ENCODE measurements at places on chromosomes 1 and 21.

DNA sequence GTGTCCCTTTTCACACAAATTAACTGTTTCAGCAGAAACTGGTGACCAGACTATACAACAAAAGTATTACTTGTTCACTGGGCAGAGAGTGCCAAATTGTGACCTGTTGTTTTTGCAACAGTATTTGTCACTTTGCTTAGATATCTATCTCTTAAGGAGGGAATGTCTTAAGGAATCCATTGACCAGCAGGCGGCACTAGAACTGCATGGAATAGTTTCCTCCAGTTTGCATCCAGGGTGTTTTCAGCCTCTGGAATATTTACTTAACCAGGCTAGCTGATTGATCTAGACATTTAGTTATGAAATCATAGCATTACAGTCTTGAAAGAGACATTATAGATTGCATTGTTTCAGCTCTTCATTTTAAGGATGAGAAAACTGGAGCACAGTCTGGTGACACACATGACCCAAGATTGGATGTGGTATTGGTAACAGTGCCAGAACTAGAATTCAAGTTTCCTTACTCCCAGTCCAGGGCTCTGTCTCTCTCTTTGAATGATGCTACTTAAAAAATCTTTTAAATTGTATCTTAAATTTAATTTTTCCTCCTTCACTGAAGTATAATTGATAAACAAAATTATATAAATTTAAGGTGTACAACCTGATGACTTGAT, 16.9 kb downstream of the RPTN start:
- DNase-seq, result no peak

DNA sequence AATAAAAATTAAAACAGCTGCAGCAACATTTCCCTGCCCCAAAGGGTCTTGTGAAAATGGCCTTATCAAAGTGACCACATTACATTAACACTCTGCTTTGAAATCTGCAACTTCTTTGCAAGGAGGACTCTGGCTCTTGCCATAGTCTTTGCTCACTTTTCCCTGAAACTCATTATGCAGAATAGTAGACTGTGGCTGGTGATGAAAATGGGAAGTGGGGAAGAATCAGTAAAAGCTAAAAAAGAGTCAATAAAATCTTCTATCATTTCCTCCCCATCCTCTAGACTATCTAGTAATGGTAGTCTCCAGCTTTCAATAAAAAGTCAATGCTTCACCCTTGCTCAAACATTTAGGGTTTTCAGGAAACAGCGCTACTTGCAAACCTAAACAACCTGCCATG, 18.6 kb upstream of the NUP133 start:
- no peak for DNase-seq

DNA sequence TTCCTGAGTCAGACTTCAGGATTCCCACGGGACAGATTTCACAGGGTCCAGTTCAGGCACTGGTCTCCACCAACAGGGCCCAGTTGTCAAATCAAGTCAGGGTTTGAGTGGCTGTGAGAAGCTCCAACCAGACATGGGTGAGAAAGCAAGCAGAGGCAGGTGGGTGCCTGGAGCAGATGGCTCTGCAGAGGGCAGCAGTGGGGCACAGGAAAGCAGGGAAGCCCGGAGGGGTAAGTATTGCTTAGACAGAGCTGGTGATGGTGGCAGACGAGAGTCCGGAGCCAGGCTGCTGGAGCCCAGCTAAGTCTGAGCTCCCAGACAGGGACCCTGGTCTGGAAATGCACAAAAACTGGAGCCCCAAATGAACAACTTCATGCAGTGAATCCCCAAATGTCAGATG, 40.4 kb downstream of the RIMS3 start:
- DNase-seq, result no peak

DNA sequence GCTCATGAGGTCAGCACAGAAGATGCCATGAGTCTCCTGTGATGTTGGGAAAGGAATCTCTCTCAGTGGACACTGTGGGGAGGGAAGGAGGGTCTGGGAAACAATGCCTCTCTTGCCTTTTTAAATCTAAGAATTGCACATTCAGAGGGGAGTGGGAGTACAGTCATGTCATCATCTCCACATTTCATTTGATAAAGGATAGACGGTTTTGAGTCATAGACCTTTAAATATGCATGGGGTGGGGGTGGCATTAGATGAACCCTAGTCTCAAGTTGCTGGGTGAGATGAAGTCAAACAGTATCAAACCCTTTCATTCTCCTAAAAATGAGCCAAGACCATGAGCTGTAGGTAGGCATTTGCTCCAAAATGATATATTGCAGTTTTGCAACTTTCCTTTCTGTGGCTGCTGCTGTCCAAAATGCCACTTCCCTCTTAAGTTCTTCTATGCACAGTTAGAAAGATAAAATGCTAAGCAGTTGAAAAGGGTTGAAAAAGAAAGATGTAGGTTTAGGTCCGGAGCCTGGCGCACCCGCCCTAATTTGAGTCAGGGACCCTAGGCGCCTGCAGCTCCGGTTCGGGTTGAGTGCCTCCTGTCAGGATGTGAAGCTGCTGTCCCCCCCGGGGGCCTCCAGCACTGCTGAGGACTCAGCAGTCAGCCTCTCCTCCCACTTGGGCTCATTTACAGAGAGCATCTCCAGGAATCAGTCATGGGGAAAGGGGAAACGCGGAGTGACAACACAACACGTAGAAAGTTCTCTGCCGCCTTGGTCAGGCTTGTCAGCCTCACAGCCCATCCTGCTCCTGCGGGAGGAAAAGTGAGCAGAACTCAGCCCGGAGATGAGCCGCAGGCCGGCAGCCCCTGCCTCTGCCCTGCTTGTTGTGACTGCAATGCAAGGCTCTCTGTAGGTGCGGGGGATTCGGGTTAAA, 479.3 kb upstream of the RUNX1 start:
- no peak for DNase-seq

DNA sequence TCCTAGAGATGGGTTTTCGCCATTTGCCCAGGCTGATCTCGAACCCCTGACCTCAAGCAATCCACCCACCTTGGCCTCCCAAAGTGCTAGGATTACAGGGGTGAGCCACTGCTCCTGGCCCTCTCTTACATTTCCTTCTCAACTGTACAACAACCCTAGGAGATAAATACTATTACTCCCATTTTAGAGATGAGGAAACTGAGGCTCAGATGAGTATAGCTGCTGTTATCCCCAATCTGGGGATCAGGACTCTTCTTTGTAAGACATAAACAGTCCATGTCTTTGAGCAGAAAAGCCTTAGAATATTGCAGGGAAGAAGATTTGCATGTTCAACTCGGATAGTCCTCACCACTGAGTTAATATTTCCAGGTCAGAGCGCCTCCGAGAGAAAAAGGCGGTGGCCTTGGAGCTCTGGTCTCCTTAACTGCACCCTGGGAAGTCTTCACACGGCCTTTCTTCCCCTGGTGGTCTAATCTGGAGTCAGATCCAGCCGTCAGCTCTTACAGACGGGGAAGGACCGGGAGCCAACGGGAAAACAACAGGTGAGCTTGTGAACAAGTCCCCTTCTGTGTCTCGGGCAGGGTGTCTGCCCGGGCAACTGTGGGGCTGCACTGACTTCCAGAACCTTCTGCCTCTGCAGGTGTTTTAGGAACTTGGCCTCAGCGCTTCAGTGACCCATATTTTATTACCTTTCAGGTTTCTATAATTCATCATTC, 5.9 kb upstream of the OLIG1 start:
- DNase-seq, result no peak

DNA sequence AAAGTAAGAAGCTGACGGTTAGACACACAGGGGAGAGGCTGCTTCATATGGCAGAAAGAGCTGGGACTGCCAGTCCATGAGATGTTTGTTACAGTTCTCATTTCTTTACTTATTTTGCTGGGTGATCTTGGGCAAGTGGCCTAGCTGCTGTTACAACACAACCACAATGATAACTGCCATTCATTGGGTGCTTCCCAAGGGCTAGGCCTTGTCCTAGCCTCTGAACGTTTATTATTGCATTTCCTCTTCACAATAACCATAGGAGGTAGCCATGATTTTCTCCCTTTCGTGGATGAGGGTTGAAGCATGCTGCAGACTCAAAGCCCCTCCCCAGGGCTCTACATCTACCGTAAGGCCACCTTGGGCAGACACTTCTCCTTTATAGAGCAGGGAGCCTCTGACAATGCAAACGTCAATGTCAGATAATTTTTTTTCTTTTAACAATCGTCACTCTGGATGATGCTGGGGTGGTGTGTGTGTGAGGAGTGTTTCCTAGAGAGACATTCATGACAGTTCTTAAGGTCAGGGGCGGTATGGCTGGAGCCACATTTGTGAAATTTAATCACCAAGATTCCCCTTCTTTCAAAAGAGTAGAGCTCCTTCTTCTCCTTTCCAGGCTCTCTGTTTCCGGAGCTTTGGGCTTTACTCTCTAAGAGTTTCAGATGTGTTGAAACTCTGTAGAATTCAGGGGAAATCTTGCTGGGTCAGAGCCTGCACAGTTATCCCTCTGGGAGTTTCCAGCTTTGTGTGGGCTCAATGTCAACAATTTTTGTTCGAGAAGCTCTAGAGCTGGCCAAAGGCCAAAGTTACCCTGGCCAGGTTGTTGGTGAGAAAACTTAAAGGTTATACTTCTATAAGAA, 138.5 kb upstream of the SGIP1 start:
- DNase-seq, result no peak

GRCh38 chr1:97505816-97506215, 415.0 kb downstream of the DPYD start:
- no peak for DNase-seq

DNA sequence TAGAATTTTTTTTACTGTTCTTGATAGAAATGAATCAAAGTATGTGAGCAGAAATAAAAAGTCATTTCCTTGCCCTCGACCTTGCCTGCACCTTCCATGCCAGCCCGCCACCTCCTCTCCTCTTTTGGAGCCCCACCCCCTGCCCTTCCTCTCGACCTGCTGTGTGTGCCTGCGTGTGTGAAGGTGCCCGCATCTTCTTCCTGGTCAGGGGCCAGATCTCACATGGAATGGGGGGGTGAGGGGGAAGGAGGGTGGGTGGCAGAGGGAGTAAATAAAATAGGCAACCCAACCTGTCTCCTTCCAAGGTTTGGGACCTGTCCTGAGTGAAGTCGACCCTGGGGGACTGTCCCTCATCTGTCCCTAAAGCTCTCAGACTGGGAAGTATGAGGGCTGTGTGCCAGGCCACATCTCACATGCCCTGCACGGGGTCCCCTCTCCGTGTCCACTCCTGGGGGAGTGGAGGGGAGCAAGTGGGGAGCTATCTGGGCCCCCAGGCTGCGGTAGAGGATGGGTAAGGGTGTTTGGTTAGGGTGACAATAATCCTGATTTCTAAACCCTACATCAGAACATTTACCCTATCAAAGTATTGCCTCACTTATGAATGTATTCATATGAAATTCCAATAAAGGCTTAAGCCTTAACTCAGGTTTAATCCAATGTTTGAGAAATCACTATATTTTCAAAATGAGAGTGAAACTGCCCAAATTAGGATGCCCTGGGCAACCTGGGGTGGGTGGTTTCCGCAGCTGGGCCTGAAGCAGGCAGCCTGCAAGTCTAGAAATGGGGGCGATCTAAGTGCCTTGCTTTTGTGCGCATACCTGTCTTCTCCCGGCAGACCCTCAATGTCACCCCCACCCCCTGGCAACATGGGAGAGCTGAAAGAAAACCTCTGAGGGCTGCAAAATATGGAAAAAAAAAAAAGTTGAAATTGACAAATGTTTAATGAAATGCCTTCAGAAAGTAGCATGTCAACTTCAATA, 15.4 kb downstream of the AMPD2 start:
- DNase-seq, result no peak

- DNase-seq, result no peak
Observed at GRCh38 chr21:42459082-42459460, 37.0 kb downstream of the RSPH1 start.

GRCh38 chr1:156143765-156144489, 9.5 kb upstream of the SEMA4A start:
- no peak for DNase-seq

- DNase-seq, result no peak
Observed at GRCh38 chr1:108041360-108042142, 76.6 kb upstream of the VAV3 start.

DNA sequence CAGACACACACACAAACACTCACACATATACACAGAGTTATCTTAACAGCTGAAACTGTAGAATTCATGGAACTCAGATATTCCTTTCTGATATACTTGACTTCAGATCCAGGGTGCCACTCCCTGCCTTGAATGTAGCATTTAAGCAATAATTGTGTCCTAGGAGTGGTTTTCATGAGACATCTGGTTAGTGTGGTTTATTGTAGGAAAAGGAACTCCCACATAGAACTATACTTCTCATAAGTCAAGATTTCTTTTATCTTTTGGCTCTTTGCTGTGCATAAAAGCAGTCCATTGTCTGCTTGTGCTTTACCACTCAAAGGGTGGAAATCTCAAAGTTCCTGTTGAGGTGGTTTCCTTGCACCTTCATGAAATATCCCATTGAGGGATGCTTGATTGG, 272.6 kb upstream of the SGIP1 start:
- no peak for DNase-seq

- no peak for DNase-seq
Observed at GRCh38 chr1:190476321-190476720, 1.3 kb downstream of the BRINP3 start.

- no peak for DNase-seq
Observed at GRCh38 chr1:109947582-109948284, 36.8 kb upstream of the AHCYL1 start.

DNA sequence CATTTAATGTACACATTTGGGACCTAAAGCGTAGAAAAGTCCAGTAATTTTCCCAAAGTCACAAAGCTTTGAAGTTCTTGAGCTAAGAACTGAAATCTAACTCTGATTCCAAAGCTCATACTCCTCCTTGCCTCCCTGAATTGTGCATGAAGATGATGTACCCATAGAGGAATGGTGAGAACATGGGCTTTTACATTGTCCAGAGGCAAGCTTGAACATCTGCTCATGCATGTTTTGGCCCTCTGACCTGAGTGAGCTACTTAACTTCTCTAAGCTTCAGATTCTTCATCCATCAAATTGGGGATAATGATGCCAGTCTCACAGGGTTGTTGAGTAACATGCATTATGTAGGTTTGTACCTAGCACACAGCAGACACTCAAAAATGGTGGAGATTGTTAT, 258.4 kb upstream of the HOOK1 start:
- DNase-seq, result no peak

All from activated CD4-positive, alpha-beta T cell treated with anti-CD3 and anti-CD28 coated beads, Interleukin-2, amount 50 U/mL, for 4 hours (primary cell).